ENCODE measurements at places on chromosomes 4 and X.

GRCh38 chr4:36042122-36042970 is 202.0 kb downstream of the ARAP2 start:
- DNase-seq: no peak

DNA sequence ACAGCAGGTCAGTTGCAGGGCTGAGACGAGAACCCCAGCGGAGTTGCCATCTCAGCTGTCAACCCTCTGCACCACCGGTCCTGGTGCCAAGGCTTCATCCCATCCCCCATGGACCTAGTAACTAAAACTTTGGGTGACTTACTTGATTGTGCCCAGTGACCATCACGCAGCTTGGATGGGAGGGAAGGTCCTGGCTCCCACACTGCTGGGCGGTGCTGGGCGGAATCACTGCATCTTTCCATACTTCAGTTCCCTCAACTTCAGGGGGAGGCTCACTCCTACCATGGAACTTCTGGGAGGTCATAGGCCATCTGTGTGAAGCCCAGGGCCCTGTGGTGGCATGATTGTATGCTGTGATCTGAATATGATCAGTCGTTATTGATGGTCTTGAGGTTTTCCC is 26.2 kb upstream of the JAKMIP1 start:
- DNase-seq: no peak

DNA sequence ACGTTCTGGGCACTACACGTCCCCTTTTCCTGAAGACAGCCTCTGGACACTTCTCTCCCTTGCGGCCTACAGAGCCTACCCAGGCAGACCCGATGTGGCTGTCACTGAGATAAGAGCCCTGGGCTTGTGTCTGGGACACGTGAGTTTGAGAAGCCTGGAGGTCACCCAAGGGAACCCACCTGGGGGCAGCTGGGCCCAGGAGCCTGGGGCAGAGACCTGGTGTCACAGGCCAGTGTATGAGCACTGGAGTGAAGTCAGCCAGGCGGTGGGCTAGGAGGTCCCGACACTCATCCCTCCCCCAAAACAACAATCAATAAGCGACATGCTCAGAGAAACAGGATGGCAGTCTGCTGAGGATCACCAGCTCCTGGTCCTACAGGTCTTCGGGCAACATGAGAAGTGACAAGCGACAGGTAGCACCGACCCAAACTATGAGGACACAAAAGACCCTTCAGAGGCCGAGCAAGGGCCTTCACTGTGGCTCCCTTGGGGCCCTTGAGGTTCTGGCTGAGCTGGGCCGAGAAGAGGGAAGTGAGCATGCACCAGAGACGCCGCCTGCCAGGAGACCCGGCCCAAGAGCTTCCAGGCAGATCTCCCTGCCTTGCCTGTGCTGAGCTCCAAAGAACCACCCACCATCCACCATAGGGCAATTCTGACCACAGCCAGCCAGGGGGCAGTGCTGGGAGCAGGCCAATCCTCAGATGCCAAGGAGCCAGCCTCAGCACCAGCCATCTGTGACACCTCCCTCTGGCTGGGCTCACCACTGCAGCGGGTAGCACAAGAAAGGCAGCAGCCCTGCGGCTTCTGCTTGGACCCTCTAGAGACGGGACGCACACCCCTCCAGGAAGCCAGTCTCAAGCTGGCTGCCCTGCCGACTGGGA is 11.0 kb upstream of the DUSP9 start:
- no peak for DNase-seq

DNA sequence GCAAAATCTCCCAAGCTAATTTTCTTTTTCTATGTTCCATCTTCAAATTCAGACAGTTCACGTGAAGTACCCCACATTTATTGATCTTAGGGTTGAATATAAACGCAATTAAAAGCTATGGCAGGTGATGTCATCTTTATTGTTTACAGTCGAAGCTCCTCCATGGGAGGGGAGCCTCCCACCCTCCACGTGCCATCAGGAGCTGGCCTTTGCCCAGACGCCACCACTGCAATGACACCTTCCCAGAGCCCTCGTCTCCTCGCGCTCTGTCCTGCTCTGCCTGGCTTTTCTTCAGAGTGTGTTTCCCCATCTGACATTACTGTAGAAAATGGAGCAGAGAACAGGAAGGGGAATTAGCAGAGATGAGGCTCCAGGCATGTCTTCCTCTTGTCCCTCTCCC is 18.8 kb upstream of the CYP4V2 start:
- DNase-seq: no peak

DNA sequence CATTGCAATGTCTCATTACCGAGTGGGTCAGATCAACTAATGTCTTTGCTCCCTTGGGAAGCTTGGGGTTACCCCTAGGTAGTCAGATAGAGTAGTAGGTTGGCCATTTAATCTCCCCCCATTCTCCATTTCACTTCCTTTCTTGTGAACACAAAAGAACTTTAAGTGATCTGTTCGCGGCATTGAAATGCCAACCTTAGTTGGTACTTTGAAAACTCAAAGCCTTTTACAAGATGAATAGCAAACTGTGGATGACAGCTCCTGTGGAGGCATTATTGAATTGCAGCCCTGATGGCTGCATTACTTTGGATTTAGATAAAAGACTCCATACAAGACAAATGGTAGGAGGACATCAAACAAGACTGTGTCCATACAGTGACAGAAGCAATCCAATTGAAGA is 469.1 kb downstream of the GBA3 start:
- DNase-seq: no peak

DNA sequence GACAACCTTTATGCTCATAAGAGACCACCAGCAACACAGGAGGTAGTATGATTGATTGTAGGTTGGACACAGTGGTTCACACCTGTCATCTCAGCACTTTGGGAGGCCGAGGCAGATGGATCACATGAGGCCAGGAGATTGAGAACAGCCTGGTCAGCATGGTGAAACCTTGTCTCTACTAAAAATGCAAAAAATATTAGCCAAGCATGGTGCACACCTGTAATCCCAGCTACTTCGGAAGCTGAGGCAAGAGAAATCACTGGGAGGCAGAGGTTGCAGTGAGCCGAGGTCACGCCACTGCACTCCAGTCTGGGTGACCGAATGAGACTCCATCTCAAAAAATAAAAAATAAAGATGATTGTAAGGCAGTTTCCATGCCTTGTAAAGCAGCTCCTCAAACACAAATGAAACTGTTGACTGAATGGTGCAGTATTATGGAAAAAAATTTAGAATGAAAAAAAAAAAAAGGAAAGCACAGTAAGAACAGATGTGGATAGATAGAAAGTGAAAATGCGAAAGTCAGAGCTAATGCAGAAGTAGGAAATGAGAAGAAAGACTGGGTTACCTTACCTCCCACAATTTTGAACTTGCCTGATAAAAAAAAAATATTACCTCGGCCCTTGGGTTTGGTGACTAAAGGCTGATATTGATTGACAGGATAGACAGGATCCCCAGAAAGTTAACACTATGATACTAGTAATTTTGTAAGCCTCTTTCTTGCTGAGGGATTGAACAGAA is 249.2 kb upstream of the TRAM1L1 start:
- no peak for DNase-seq

DNA sequence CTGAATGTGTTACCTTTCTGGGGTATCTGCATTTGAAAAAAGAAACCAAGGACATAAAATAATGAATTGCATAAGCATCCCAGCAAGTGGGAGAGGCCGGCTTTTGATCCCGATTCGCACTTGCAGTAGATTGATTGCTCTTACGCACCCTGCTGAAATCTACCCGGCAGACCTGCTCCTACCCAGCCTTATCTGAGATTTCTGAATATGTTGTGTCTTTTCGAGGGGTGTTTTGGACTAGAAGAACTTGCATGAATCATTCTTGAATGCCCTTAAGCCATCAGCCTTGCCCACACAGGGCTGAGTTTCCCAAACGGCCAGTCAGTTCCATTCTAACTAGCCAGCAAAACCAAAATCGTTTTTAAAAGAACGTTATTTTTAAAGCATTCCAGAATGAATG is 174.4 kb upstream of the BCOR start:
- no peak for DNase-seq

DNA sequence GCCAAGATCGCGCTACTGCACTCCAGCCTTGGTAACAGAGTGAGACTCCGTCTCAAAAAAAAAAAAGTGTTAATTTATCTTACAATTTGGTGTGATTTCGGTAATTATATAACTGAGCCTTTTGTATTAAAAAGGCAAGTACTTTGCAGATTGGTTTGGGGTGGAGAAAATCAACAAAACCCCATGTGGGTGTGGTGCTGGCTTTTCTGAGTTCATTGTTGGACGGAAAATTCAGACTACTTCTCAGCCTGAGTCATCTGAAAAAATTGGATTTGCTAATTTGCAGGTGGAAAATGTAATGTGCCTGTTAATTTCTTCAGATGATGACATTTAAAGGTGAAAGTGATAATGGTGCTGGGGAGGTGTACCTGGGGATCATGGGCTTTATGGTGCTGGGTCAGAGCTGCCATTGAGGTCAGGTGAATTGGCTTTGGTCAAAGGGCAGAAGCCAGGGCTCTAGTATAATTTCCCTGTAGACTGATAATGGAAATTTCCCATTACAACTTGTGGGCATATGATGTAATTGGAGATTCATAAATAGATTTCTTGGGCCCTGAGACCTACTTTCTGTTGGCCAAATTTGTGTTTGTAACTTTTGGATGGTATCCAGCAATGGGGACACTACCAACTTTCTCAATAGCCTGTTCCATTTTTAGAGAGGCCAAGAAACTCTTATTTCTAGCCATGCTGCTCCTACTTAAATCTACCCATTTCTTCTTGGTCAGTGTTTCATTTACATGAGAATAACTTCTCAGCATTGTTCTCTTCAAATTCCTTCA is 74.3 kb upstream of the TEX13D start:
- no peak for DNase-seq

DNA sequence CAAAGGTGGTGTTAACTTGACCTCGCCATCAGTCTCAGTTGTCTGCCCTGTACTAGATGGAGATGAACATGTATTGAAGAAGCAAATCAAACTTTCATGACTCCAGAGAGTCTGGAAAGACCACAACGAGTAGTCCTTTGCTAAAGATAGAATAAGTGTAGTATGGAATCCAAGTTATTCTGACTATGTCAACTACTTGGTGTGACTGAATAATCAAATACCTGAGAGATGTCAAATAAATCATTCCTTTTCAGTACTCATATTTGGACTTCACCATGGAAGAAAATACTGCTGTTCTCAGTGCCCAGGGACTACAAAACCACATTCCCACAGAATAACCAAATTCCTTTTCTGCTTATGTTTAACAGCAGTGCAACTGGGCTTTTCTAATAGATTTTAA is 161.2 kb upstream of the SPRY1 start:
- no peak for DNase-seq

GRCh38 chr4:7236847-7237246 is 44.5 kb downstream of the SORCS2 start:
- no peak for DNase-seq

DNA sequence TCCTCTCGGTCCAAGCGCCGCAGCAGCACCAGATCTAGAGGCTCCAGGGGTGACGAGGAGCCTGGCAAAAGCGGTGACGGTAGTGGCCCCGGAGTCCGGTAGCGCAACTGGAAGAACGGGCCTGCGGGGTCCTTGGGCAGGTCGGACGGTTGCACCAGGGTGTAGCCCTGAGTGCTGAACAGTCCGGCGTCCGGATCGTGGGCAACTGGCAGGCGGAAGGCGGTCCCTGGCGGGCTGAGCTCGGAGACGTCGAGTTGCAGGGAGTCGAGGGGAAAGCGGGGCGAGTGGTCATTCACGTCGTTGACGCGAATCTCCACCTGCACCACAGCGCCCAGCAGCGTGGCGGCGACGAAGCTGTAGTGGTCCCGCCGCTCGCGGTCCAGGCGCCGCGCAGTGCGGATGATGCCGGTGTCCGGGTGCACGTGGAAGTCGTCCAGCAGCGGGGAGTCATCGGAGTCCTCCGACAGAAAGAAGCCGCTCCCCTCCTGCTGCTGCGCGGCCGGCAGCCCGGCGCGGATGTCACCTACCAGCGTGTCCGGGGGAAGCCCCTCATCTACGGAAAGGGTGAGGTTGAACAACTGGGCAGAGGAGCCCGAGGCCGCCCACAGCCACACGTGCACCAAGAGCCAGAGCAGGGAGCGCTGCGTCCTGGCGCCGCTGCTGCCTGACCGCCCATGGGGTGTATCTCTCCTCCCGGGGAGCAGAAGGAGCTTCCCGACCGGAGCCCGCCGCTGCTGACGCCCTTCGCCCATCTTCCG is 837 bp downstream of the DCHS2 start:
- no peak for DNase-seq

- DNase-seq: no peak
Observed at GRCh38 chr4:10028910-10029309, 7.6 kb upstream of the SLC2A9 start.

GRCh38 chr4:103075435-103075893 is 1.1 kb downstream of the SLC9B2 start:
- no peak for DNase-seq

GRCh38 chr4:158077835-158078234 is 95.0 kb downstream of the GASK1B start:
- DNase-seq: no peak

DNA sequence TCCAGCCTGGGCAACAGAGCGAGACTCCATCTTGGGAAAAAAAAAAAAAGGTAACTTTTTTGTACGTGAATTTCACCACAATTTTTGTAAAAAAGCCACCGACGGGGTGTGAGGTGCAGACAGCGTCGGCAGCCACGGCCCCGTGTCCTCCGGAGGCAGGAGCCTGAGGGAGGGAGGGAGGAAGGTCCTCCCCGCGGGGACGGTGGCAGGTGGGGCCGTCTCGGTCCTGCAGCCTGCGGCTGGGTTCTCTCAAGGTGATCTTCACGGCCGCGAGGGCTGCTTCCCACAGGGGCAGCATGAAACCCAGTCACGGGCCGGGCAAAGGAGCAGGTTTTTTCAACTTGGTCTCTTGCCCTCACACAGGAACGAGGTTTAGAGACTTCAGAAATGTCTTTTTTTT is 14.0 kb downstream of the PLCXD1 start:
- DNase-seq: no peak

GRCh38 chr4:162458051-162458450 is 294.3 kb upstream of the FSTL5 start:
- no peak for DNase-seq

DNA sequence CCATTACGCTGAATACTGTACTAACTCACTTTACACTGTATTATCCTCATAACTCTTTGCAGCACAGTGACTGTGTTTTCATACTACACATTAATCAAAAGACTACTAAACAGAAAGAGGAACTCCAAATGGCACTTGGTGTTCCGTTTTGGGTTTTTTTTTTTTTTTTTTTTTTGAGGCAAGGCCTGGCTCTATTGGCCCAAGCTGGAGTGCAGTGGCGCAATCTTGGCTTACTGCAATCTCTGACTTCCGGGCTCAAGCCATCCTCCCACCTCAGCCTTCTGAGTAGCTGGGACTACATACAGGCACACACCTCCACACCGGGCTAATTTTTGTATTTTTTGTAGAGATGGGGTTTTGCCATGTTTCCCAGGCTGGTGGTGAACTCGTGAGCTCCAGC is 10.7 kb downstream of the KLHL8 start:
- DNase-seq: no peak

- no peak for DNase-seq
Observed at GRCh38 chrX:129798888-129799287, 19.1 kb downstream of the SASH3 start.

DNA sequence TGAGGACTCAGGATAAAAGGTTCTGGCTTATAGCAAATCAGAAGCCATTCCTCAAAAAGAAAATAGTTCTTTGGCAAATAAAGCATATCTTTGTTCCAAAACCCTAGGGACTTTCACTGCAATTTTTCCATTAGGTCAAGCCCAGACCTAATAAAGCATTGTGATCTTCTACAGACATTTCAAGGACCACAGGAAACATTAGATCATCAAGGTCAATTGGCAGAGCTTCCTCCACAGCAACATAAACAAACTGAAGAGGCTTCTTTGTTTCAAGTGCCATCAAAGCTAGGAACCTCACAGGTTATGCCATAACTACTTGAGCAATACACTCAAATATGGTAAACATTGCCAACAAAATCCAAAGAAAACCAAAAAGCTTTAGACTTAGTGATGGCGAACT is 144.9 kb downstream of the ANXA5 start:
- DNase-seq: no peak

Measured in stimulated activated CD8-positive, alpha-beta memory T cell treated with anti-CD3 and anti-CD28 coated beads, Interleukin-2, amount 100 ng/mL, for 1 hour (primary cell).